ENCODE measurements at places on chromosomes 3 and 15.

DNA sequence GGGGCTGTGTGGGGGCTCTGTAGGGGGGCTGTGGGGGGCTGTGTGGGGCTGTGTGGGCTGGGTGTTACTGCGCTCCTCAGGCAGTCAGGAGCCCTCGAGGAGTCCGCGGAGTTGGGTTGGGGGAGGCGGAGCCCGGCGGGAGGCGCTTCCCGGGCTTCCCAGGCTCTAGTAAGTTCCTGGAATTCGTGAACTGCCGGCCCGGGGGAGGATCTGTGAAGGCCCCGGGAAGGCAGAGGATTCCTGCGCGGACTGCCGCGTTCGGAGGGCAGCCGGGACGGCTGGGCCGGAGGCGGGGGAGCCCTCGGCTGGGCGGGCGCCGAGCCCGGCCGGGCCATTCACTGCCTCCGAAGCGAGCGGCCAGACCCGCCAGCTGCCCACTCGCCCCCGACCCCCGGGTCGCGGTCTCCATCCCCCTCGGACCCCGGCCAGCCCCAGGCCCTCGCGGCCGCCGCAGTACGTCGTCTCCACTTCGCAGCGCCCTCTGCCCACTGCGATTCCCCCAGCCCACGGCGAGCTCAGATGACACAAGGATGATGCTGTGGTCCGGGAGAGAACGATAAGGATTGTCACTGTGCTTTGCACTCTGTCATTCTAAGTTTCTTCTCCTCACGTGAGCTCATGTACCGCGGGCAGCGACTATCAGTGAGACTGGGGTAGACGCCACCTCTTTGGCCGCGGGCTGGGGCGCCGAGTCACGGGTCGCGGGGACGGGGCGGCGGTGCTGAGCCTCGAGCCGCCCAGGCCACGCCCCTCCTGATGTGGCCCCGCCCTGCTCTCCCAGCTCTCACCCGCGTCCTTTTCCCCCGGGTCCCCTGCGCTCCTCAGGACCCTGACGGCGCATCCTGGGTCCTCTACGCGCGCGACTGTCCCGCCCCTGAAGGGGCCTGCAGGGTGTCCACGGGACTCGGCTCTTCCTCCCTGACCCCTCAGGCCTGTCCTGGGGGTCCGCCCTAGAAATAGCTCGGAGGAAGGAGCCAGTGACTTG lies 65.3 kb downstream of the KLF13 start:
- peak overlapping the region; percentile 68 for H3K4me3 ChIP-seq
- H3K4me1 ChIP-seq, result no peaks in the 10 kb centered on the region
- H3K36me3 ChIP-seq, result no peaks in the 10 kb centered on the region
- peak overlapping the region; percentile 99 for H3K27ac ChIP-seq
- H3K27me3 ChIP-seq, result no peaks in the 10 kb centered on the region

- peak; percentile 83 for DNase-seq
- no peaks in the 10 kb centered on the region for H3K36me3 ChIP-seq
- no peaks in the 10 kb centered on the region for H3K27me3 ChIP-seq
- H3K27ac ChIP-seq, result peak overlapping the region; percentile 67
Observed at GRCh38 chr3:43162230-43163084, 56.6 kb upstream of the POMGNT2 start.

GRCh38 chr3:168066882-168067281 lies 28.8 kb downstream of the GOLIM4 start:
- H3K27ac ChIP-seq, result no peak overlapping the region
- H3K27me3 ChIP-seq, result no peaks in the 10 kb centered on the region
- DNase-seq, result no peak
- H3K4me3 ChIP-seq, result no peak overlapping the region

GRCh38 chr3:64398476-64398875 lies 173.2 kb upstream of the PRICKLE2 start:
- H3K4me3 ChIP-seq, result no peak overlapping the region
- no peaks in the 10 kb centered on the region for H3K4me1 ChIP-seq
- H3K36me3 ChIP-seq, result no peaks in the 10 kb centered on the region
- H3K27ac ChIP-seq, result no peak overlapping the region
- no peak for DNase-seq

GRCh38 chr15:77029166-77030047 lies 34.5 kb downstream of the PSTPIP1 start:
- H3K4me1 ChIP-seq, result peaks cover 5% of the 10 kb centered on the region
- no peaks in the 10 kb centered on the region for H3K27me3 ChIP-seq
- no peak overlapping the region for H3K27ac ChIP-seq
- DNase-seq, result peak; percentile 49
- no peak overlapping the region for H3K4me3 ChIP-seq
- H3K36me3 ChIP-seq, result no peaks in the 10 kb centered on the region

DNA sequence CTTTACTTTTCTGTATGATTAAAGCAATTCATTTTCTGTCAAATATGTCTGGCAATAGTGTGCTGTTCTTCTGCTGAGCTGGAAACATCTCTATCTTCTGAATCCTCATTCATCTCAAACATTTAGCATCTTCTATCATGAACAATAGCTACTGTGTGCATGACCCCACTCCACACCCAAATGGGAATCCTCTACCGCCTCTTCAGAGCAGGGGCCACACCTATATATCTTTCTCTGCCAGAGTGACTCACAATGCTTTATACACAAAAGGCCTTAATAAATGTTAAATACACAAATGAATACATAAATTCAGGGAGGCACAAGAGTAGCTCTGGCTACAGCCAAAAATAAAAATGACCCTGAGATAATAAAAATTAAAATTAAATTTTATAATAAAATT lies 8.0 kb downstream of the ALDH1A2 start:
- no peak for DNase-seq
- no peak overlapping the region for H3K27ac ChIP-seq
- no peaks in the 10 kb centered on the region for H3K27me3 ChIP-seq
- H3K4me1 ChIP-seq, result no peaks in the 10 kb centered on the region

- DNase-seq, result no peak
- no peak overlapping the region for H3K27ac ChIP-seq
- H3K4me1 ChIP-seq, result no peaks in the 10 kb centered on the region
- no peaks in the 10 kb centered on the region for H3K27me3 ChIP-seq
Observed at GRCh38 chr3:89072642-89073041, 34.8 kb upstream of the EPHA3 start.

DNA sequence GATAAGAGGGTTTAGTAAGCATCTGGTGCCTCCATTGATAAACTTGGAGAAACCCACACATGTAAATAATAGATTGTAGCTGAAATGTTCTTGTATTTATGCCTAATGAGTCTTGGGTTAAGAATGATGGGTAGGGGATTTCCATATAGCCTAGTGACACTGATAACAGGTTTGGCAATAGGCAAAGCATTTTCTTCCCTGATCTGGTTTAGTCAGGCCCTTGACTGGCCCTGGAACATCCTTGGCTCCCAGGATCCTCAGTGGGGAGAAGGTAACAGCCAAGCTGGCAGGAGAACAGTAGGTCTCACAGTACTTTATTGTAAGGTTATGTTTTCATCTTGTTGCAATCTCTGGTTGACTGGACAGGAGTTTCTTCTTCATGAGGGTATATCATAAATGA lies 228.4 kb downstream of the DIPK2A start:
- no peaks in the 10 kb centered on the region for H3K36me3 ChIP-seq
- no peak overlapping the region for H3K4me3 ChIP-seq
- DNase-seq, result no peak
- no peaks in the 10 kb centered on the region for H3K27me3 ChIP-seq
- no peak overlapping the region for H3K27ac ChIP-seq
- H3K4me1 ChIP-seq, result no peaks in the 10 kb centered on the region

Measured in kidney (tissue), 22 donors.